ENCODE measurements at places on chromosomes 4 and X. TPM values are rescaled to one million over a fixed set of nuclear protein-coding genes. Genes with fewer than 3 reads are reported as not detected.

C4orf50 gene
- 0.24 TPM for total RNA-seq

MTMR8 gene
- total RNA-seq = 4.9 TPM

USP17L21 gene
- not detected for total RNA-seq

ZCCHC12 gene
- not detected for total RNA-seq

GRCh38 chr4:48949086-48949485 is 37.0 kb upstream of the CWH43 start:
- no peak for DNase-seq

DNA sequence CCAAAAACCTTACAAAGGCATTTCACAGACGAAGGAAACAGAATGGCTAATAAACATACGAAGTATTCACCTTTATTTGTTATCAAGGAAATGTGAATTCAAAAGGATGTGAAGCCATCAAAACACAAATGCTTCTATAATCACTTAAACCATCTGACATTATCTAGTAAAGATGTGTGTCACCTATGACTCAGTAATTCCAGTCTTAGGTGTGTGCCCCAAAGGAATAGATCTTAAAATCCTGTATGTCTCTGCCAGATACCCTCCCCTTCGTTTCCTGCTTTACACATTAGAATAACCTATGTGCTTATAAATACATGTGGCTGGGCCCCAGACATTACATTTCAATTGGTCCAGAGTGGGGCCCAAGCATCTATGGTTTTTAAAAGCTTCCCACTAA is 41.8 kb upstream of the CEP135 start:
- no peak for DNase-seq

GRCh38 chr4:153464068-153464467 is 2.1 kb upstream of the TMEM131L start:
- no peak for DNase-seq

DNA sequence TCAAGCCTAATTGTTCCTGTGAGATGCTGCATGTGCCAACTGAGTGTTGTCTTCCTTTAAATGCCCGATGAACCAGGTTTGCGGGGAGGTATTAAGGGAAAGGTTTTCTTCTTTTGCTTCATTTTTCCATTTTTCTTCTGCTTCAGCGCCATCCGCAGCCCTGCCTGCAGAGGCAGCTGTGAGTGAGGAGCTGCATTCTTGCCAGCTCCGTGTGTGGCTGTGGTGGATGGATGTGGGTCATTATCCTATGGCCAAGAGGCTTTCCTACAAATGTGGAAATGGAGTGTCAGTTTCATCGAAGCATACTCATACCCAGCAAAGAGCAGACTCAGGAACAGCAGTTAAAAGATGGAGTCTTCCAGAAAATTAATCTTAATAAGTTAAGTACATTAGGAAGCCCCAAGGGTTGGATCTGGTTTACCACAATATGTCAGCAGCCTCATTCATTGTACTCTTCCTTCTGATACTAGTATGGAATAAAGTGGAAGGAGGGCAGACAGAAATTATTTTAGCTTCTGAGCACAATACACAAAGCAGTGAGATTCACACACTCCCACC is 37.6 kb downstream of the TNIP3 start:
- no peak for DNase-seq

- DNase-seq = no peak
These were observed 89.0 kb downstream of the NAF1 start for GRCh38 chr4:163077680-163078079.

- no peak for DNase-seq
These were observed 171.4 kb downstream of the FRMPD4 start for GRCh38 chrX:12309744-12310076.

- peak; percentile 37 for DNase-seq
These were observed 63.6 kb downstream of the SPINK2 start for GRCh38 chr4:56757821-56758411.

All from CD8-positive, alpha-beta memory T cell (primary cell).